Stimulated activated CD8-positive, alpha-beta memory T cell treated with anti-CD3 and anti-CD28 coated beads, Interleukin-15, amount 100 ng/mL, for 4 hours (primary cell): ENCODE measurements at places on chromosomes 5 and 9.

GRCh38 chr5:124132843-124133242 is 613.6 kb downstream of the ZNF608 start:
- no peak for DNase-seq

GRCh38 chr9:132125944-132126679 is 35.7 kb upstream of the NTNG2 start:
- DNase-seq = peak; percentile 38

DNA sequence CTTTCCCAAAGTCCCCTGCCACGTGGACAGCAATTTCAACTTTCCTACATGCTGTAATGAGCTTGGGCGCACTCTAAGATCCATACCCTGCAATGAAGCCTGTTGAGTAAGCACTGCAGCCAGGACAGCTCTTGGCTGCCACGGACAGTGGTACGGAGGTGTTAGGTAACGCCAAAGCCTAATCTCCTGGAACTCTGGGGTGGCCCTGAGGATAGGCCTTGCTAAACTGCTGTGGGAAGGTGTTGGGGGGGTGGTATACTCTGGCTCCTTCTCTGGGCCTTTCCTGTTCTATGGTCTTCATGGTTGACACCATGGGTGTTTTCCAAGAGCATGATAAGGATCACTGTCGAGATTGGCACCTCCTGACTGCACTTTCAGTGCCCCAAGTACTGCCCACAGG is 66.4 kb upstream of the PITX1 start:
- DNase-seq = no peak

DNA sequence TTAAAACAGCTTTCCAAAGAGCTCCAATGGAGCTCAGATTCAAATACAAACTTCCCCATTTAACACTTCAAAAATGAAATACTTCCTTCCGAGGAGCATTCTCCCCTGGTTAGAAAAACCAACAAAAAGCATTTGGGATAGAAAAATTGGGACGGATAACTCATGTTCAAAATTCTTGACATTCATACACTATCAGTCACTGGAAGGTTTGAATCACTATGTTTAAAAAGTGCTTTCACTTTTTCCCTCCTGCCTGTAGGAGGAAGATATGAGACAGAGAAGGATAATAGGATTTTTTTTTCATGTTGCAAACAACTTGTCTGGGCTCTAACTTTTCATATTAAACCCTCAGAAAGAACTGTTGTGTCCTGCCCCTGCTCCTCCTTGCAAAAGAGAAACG is 412.0 kb downstream of the ACTL7B start:
- DNase-seq = no peak

- DNase-seq = no peak
Observed at GRCh38 chr9:81535542-81536241, 153.7 kb downstream of the TLE1 start.

GRCh38 chr5:78930721-78931120 is 54.4 kb downstream of the ARSB start:
- no peak for DNase-seq

- no peak for DNase-seq
Observed at GRCh38 chr5:13987843-13988464, 43.5 kb upstream of the DNAH5 start.

DNA sequence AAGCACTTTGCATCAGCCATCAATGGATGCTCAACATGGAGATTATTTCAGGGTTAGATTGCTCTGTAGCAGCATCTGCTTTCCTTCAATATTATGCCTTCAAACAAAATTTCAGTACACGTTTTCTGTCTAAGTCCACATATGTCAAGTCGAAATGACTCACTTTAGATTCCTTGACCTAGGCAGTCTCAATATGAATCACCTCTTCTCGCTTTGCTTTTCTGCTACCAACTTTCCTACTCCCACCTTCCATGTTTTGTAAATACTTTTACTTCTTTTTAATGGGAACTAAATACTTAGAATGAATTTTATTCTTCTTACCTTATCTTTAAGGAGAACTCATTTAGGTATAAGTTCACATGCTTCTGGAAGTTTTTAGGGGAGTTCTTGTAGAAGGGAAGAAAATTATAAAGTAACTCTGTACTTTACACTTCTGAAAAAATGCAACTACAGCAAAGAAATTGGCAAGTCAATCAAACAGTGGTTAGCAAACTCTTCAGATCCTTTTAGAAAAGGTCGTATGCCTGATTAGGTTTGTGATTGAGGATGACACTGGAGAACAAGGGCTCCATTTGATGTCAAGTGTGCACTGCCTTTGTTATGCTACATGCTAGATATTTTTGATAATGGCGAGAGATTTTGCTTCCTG is 478.5 kb upstream of the SMARCA2 start:
- DNase-seq = no peak

- DNase-seq = no peak
Observed at GRCh38 chr5:39341896-39342295, 22.4 kb downstream of the C9 start.

GRCh38 chr5:84411832-84412605 is 27.3 kb upstream of the EDIL3 start:
- DNase-seq = no peak

- no peak for DNase-seq
Observed at GRCh38 chr9:98504298-98505282, 204.1 kb downstream of the GABBR2 start.

- DNase-seq = no peak
Observed at GRCh38 chr5:173581408-173582215, 34.8 kb downstream of the BOD1 start.
